RPMI7951 (cell line): ENCODE measurements at places on chromosomes 3 and 15. TPM values are rescaled to one million over a fixed set of nuclear protein-coding genes. Genes with fewer than 3 reads are reported as not detected.
A peak's percentile ranks its signal among the peaks of the same experiment; 100 is the strongest.

The SCAMP5 gene
- 4.0 and 4.4 TPM in 2 replicates for total RNA-seq

The HRH1 gene
- total RNA-seq: 18.8 and 22.6 TPM in 2 replicates

The NEO1 gene
- total RNA-seq: 4.1 TPM in 2 replicates

The DAZL gene
- not detected in 2 replicates for total RNA-seq

The PLA2G4F gene
- not detected in 2 replicates for total RNA-seq

The HAPLN3 gene
- total RNA-seq: 18.4 and 27.5 TPM in 2 replicates

The UBXN7 gene
- 10.8 and 12.3 TPM in 2 replicates for total RNA-seq

The TLR9 gene
- total RNA-seq: not detected in 2 replicates

The AP4E1 gene
- total RNA-seq: 11.2 and 11.7 TPM in 2 replicates

The SAMD7 gene
- not detected in 2 replicates for total RNA-seq

The NANOGP8 gene
- not detected in 2 replicates for total RNA-seq

DNA sequence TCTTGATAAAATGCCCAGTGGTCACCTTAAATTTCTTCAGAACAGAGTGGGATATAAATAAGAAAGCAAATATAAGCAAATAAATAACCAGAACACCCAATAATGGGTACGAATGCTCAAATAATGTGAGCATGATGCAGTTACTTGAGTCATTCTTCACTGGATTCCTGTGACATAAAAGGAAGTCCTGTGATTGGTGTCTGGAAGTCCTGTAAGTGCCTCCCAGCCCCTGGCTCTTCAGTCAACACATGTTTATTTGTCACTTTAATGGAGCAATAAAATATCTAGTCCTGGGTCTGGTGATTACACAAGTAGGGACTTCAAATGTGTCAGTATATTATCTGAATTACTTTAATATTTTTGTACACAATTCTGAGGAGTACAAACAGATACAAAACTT lies 30.4 kb downstream of the TMEM212 start:
- DNase-seq: peak; percentile 48

- peak; percentile 75 for DNase-seq
These were observed 30.9 kb upstream of the C15orf39 start for GRCh38 chr15:75170711-75171341.

- DNase-seq: peak; percentile 16
These were observed 3.9 kb upstream of the SH3GL3 start for GRCh38 chr15:83443076-83443847.

- DNase-seq: peak; percentile 35
These were observed 207.9 kb upstream of the CDIN1 start for GRCh38 chr15:36371509-36371908.

DNA sequence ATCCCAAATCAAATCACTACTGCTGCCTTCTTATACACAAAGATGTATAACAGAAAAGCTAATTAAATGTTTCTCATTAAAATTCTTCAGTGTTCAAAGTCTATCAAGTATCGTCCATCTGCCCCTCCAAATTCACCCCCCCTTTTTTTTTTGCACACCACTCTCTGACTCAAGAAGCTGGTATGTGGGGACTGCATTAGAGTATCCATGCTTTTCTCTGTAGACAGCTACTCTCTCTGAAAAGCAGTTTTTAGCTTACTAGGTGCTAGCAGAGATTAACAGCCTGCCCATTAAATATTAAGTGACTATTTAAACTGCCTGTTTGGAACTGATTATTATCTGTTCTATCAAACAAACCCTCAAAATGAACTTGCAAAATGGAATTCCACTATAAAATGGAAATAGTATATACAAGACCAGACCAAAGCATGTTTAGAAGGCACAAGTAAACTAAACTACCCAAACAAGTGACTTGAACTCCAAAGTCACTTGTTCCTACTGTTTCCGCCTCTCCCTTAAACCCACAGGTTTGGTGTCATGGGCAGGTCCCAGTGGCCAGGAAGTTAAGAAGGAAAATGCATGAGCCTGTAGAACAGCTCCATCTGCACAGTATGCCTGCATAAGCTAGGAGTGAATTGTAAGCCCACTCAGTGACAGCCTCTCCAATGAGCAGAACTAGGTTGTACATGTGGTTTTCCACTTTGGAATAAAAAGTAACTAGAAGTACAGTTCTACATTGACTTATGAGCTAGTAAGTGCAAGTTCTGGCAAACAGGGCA lies 32.5 kb downstream of the GBE1 start:
- DNase-seq: peak; percentile 78

GRCh38 chr3:43203022-43203421 lies 83.3 kb upstream of the SNRK start:
- DNase-seq: no peak

GRCh38 chr3:159150180-159150579 lies 348.3 kb downstream of the MFSD1 start:
- peak; percentile 47 for DNase-seq

DNA sequence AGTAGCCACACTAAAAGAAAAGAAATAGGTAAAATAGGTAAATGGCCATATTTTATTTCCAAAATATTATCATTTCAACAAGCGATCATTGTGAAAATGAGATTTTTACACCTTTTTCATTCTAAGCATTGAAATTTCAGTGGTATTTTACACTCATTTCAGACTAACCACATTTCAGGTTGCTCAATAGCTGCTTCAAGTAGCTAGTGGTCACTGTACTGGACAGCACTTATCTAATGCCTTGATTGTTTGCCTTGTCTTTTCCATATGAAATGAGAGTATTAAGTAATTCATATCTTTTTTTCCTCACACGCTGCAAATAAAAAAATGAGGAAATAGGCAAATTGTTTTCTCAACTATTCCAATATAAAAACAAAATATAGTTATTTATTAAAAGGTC lies 332.8 kb downstream of the NLGN1 start:
- no peak for DNase-seq

GRCh38 chr15:80783260-80783659 lies 4.1 kb downstream of the CEMIP start:
- DNase-seq: no peak

GRCh38 chr3:177598097-177598833 lies 401.0 kb upstream of the TBL1XR1 start:
- DNase-seq: no peak

DNA sequence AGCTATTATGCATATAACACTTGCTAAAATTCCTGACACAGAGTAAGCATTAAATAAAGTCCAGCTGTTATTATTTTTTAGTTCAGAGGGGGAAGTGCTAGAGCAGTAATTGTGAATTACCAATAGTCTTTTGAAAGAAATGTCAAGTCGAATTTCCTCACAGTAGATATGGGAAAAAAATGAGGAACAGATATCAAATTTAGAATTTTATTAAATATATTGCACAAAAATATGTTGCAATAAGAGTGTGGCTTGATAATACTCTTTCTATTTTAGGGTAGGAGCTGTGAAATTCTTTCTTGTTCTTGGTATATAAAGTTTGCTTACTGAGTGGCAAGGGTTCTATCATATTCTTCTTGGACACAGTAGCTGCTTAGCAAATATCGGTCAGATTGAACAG lies 181.3 kb downstream of the NFKBIZ start:
- DNase-seq: no peak

- DNase-seq: no peak
These were observed 58.9 kb downstream of the IMPG2 start for GRCh38 chr3:101261506-101261905.

- DNase-seq: no peak
These were observed 5.4 kb downstream of the FBXL22 start for GRCh38 chr15:63602595-63602994.

DNA sequence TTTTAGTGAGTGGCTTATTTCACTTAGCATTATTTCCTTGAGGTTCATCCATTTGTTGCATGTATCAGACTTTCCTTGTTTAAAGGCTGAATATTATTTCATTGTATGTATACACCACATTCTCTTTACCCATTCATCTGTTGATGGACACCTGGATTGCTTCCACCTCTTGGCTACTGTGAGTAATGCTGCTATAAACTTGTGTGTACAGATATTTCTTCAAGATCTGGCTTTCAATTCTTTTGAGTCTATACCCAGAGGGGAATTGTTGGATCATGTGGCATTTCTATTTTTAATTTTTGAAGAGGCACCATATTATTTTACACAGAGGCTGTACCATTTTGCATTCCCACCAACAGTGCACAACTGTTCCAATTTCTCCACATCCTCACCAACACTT lies 313.5 kb downstream of the RPLP1 start:
- peak; percentile 64 for DNase-seq

GRCh38 chr3:86801066-86801465 lies 189.9 kb downstream of the VGLL3 start:
- DNase-seq: no peak

GRCh38 chr3:6785726-6786125 lies 75.2 kb upstream of the GRM7 start:
- no peak for DNase-seq

- DNase-seq: no peak
These were observed 25.7 kb upstream of the PTX3 start for GRCh38 chr3:157410945-157411344.

DNA sequence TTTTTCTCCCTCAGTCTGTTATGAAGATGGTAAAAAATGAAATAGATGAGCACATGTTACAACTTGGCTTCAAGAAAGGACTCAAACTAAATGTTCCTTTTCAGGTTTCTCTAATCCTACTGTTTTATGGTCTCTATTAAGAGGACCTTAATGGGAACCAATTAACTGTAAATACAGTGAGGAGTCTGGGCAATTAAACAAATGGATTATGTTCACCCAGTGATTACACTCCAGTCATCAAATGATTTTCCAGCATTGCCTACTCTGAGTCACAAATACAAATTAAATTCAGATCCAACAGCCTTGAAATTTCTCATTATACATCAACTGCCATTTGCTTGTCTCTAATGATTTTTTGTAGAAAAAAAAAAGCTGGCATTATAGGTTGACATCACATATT lies 129.2 kb downstream of the NEK10 start:
- DNase-seq: no peak

DNA sequence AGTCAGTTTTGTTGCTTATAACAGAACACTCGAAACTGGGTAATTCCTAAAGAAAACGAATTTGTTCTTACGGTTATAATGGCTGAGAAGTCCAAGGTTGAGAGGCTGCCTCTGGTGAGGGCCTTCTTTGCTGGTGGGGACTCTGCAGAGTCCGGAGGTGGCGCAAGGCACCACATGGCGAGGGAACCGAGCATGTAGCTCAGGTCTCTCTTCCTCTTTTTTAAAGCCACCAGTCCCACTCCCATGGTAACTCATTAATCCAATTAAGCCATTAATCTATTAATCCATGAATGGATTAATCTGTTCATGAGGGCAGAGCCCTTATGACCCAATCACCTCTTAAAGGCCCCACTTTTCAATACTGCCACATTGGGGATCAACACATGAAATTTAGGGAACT lies 50.0 kb downstream of the ROPN1B start:
- no peak for DNase-seq

GRCh38 chr3:152519376-152519775 lies 250.6 kb downstream of the MBNL1 start:
- no peak for DNase-seq

GRCh38 chr3:4340411-4341335 lies 37.5 kb downstream of the SETMAR start:
- peak; percentile 6 for DNase-seq

- DNase-seq: no peak
These were observed 253.7 kb upstream of the TGFBR2 start for GRCh38 chr3:30352410-30353318.

DNA sequence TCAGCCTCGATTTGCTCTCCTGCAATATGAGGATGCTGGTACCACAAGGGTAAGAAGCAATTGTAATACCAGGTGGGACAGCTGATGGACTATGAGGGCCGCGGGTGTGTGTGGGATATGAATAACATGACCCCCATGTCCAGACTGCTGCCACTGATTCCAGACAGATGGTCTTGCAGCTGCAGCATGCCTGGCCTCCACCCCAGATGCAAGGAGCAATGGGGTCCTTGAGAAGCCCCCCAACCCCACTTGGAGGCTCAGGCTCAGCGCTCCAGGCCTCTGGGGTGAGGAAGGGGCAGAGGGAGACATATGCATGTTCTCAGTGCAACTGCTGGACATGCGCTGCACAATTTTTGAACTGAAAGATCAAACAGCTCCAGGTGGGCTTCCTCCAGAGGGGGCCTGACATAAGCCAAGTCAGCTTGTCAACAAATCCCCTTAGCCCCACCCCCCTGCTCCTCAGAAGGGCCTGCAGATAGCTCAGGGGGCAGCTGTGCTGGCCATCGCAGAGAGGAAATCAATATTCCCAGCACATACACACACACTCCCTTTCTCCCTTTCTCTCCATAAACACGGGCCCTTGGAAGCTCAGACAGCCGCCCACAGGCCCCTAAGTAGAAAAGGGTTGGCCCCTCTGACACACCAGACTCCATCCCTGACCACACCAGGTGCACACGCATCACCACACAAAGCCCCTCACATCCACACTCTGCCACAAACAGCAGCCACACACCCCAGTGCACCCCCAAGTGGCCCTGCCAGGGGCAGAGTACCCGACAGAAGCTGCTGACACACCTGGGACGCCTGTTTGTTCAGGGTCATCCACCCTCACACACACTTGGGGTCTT lies 107.0 kb downstream of the IQSEC1 start:
- DNase-seq: no peak

- DNase-seq: no peak
These were observed 9.7 kb downstream of the WDR5B start for GRCh38 chr3:122406198-122406597.

GRCh38 chr3:177430653-177431052 lies 233.4 kb upstream of the TBL1XR1 start:
- DNase-seq: no peak

DNA sequence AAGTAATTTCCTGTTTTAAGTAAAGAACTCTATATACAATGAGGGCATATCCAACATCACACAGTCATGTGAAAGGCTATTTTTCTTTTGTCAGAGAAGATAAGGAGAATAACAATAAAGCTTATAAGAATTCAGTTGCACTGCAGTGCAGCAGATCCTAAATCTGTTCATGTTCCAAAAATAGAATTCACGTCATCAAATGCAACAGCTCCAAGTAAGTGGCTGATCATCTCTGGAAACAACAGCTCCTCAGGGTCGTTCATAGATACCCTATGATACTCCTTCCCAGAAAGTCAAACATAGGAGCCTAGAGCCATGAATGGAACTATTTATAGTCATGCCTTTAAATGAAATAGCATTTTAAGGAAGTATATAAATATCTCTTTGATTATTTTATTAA lies 100.2 kb downstream of the FMN1 start:
- DNase-seq: peak; percentile 42

GRCh38 chr15:48109856-48110531 lies 10.8 kb upstream of the SLC24A5 start:
- DNase-seq: no peak

DNA sequence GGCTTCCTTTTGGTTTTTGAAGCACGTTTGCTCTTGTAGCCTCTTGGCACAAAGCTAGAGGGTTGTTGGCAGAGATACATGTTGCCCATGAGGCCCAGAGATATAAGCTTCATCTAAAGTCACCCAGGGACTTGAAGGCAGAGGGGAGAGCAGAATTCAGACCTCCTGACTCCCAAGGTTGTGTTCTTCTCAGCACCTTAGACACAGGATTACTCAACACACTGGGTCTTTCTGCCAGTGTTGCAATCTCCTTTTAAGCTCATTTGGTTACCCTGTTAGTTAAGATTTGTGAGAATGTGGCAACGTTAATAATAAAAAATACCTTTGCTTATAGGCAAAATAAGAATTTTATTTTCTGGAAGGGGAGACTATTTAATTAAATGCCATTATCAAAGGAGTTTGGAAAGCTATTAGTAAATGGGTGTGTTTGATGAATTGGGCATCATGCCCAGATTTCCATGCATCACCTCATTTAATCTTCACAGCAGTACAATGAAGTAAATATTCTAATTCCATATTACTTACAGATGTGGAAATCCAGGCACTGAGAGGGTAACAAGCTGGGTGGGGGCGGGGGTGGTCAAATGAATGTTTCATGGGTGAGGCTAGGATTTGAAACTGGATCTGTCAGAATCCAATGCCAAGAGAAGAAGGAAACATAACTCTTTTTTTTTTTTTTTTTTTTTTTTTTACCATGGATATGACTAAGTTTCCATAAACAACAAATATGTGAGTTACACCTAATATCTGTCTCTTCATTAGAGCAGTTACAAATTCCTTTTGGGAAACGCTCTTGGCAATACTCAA lies 183.3 kb downstream of the NR1D2 start:
- peak; percentile 58 for DNase-seq
